ENCODE measurements at places on chromosomes 2 and 18.

- DNase-seq = no peak
Observed at GRCh38 chr18:53991805-53992204, 232.7 kb downstream of the MBD2 start.

DNA sequence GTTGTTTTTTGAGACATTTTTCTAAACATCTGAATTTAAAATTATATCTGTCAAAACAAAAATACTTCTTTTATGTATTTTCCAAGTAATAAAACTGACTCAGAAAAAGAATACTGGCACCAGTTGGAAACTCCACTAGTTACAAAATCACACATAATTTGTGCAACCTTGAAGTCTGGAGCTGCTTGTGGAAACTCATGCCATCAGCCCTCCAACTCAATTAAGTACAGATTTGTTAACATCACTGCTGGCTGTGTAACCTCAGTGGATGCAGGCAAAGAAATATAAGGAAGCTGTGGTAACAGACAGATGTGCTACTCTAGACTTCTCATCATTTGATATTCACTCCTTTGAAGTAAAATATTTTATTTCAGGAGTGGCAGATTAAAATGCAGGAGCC, 30.0 kb upstream of the RAPH1 start:
- no peak for DNase-seq

- DNase-seq = no peak
Observed at GRCh38 chr2:239892441-239893235, 132.5 kb downstream of the NDUFA10 start.

DNA sequence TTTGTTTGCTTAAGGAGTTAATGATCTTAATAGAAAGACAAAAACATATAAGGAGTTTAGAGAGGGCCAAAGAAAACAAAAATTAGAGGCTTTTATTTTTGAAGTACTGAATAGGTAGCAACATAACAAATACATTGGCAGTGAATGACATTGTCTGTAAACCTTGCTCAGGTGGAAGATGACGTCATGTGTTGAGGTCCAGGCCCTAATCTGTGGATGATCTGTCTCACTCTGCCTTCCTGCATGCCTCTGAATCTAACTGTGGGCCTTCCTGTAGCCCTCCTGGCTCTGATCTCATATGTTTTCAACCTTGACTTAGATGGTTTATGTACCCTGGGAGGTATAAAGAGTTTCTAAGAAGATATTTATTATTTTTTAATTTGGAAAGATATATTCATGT, 58.1 kb upstream of the DYNAP start:
- no peak for DNase-seq

GRCh38 chr2:160388464-160389263, 104.9 kb downstream of the RBMS1 start:
- peak; percentile 69 for DNase-seq

DNA sequence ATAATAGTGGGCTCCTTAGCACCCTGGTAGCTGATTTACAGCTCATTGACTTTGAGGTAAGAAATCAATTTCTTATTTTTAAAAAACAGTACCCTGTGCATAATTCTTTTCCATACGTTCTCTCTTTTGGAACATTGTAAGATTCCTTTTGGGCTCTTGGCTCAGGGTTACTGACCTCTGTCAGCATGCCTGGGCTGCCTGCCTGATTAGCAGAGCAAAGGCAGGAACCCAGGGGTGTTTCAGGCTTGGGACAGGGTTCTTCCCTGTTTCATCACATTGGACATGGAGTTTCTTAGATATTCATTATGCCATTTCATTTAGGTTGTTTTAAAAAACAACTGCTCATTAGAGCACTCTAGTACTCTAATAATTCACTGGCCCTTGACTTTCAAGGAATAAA, 73.8 kb upstream of the ITM2C start:
- no peak for DNase-seq

GRCh38 chr18:2874765-2875164, 28.0 kb downstream of the EMILIN2 start:
- no peak for DNase-seq

- no peak for DNase-seq
Observed at GRCh38 chr2:234806818-234807217, 145.0 kb upstream of the SH3BP4 start.

- no peak for DNase-seq
Observed at GRCh38 chr2:64751286-64752260, 97.9 kb upstream of the SERTAD2 start.

DNA sequence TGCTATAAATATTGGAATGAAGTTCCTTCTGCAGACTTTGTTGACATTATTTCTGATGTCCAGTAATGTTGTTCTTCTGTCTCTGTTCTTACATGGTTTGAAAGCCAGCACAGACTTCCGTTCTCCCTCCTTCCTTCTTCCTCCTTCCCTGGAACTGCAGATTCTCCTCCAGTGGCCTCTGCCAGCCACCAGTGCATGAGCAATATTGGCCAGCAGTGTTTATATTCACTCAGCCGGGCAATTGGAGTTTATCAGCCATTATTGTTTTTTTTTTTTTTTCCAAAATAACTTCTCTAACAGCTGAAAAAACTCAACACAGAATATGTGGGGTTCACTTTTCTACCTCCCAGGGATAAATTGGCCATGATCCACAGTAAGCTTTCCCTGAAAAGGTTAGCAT, 86.8 kb downstream of the ADCYAP1 start:
- no peak for DNase-seq

All from activated CD4-positive, alpha-beta T cell treated with anti-CD3 and anti-CD28 coated beads for 36 hours (primary cell).